ENCODE measurements at places on chromosomes 16 and 17.

DNA sequence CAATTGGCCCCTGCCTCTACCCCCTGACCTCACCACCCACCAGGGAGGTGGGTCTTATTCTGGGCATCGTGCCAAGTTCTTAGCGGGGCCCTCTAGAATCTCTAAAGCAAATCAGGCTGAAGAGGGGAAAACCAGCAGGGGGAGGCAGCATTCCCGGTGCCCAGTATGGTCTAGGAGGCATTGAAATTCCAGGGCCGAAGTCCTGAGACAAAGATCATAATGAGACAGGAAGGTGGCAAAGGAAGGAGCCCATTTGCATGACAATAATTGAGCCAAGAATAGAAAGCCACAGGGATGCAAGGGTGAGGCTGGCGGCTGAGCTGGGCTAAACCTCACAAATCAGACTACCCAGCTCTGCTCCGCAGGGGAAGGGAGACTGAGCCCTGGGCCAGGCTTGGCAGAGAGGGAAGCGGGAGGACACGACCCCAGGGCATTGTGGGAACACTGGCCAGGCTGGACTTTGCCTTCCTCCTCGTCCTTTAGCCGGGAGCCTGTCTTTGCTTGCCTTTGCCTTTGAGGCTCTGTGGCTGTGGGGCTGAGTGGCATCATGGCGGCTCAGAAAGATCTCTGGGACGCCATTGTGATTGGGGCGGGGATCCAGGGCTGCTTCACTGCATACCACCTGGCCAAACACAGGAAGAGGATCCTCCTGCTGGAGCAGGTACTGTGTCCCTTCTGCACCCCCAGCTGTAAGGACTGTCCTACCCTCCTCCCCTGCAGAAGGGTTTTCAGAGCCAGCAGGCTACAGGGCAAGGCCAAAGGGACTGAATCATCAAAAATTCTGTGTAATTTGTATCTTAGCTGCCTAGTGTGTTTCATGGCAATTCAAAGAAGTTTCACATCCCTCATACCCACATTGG, at the start of gene PIPOX:
Gene PIPOX, plus strand, starts transcription at position 463 of the 860 bp plus-strand sequence. Its CDS starts 85 bp downstream, at position 548.
- peak; percentile 98 for DNase-seq

GRCh38 chr16:57289391-57290257, 5.2 kb upstream of the PLLP start:
- DNase-seq: no peak

DNA sequence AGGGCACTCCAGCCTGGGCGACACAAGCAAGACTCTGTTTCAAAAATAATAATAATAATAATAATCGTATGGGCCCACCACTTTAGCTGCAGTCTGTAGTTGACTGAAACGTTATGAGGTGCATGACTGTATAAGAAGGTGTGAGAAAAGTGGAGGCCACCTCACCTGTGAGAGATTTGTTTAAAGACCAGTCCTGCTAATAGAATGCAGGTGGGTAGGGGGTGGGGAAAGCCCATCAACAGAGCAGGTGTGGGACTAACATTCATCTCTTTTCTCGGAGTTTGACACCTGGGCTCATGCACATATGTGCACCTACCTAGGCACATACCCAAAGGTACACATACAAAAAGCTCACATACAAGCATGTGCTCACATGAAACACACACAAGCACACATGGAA, 68.0 kb upstream of the TOB1 start:
- DNase-seq: no peak

- DNase-seq: no peak
These were observed 9.4 kb upstream of the GCGR start for GRCh38 chr17:81794509-81794908.

DNA sequence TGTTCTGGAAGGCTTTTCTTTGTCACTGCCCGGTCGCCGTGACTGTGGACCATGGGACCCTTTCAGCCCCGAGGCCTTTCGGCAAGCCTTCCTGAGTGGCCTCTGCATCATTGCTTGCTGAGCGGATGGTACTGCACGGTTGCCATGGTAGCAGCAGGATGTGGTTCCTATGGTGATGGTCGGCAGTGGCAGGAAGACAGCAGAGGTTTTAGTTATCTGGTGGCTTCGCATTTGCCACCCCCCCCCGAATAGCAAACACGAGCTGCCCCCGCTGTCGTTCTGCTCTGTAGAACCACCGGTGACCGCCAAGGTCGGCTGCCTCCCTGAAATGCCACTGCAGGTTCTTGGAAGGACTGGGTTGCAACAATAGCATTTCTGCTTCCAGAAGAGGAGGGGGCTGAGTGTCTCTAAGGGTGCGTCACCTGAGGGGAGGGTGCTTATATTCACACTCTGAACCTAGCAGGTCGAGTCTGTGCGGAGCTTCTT, 76.6 kb downstream of the CMIP start:
- DNase-seq: peak; percentile 29

GRCh38 chr16:2277466-2278271, 9.7 kb upstream of the RNPS1 start:
- no peak for DNase-seq

GRCh38 chr17:57097832-57098421, 12.9 kb downstream of the AKAP1 start:
- peak; percentile 10 for DNase-seq

DNA sequence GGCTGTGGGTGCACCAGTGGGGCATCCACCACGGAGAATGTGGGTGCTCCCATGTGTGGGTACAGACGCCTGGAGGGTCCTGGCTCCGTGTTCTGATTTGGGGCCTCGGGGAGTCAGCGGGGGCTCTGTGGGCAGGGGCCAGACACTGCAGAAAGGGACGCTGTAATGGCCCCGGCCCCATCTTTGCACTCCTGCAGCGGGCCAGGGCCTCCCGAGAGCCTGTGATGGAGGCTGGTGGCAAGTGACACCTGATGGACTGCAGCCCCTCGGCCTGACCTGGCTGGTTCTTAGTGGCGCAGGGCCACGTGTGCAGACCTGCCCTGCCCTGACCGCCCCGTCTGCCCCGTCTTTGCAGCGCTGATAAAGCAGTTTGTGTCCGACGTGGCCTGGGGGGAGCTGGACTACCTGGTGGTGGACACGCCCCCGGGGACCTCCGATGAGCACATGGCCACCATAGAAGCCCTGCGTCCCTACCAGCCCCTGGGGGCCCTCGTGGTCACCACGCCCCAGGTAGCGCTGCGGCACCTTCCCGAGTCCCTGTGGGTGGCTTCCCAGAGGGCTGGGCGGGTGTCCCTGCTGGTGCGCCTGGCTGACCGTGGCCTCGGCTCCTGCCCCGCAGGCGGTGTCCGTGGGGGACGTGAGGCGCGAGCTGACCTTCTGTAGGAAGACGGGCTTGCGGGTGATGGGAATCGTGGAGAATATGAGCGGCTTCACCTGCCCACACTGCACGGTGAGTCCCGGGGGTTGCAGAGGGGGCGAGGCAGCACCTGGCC, 4.7 kb downstream of the NUBP2 start:
- DNase-seq: no peak
